ENCODE measurements at places on chromosomes 11 and 22.

- no peak for DNase-seq
Observed at GRCh38 chr11:31818874-31819331, 7.8 kb upstream of the PAX6 start.

DNA sequence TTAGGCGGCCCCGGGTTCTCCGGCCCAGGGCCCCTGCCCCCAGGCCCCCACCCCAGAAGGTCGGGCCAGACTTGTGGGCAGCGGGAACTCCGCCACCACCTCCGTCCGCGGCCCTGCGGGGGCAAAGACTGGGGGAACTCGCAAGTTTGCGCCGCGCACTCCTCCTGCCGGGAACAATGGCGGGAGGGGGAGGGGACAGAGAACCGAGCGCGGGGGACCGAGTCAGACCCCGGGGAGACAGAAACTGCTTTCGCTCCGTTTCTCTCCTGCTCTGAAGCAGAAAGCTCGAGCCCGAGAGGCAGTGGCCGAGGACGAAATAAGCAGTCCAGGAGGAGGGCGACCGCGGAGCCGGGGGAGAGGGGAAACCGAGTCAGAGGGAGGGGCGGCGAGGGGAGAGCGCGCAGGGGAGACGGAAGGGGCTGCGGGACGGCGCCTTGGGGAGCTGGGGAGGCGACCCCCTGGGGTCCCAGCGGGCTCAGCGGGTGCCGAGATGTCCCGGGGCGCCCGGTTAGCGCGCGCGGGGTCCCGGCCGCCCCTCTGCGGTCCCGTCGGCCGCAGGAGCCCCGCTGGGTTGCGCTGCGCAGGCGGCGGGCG is 555 bp downstream of the TP53I11 start:
- DNase-seq: peak; percentile 48

DNA sequence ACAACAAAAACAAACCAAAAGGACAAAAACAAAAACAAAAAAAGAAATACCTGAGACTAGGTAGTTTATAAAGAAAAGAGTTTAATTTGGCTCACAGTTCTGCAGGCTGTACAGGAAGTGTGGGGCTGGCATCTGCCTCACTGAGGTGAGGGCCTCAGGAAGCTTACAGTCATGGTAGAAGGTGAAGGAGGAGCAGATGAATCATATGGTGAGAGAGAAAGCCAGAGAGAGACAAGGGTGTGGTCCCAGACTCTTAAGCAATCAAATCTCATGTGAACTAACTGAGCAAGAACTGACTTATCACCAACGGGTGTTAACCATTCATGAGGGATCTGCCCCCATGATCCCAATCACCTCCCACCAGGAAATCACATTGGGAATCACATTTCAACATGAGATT is 58.8 kb upstream of the ZBED5 start:
- no peak for DNase-seq

DNA sequence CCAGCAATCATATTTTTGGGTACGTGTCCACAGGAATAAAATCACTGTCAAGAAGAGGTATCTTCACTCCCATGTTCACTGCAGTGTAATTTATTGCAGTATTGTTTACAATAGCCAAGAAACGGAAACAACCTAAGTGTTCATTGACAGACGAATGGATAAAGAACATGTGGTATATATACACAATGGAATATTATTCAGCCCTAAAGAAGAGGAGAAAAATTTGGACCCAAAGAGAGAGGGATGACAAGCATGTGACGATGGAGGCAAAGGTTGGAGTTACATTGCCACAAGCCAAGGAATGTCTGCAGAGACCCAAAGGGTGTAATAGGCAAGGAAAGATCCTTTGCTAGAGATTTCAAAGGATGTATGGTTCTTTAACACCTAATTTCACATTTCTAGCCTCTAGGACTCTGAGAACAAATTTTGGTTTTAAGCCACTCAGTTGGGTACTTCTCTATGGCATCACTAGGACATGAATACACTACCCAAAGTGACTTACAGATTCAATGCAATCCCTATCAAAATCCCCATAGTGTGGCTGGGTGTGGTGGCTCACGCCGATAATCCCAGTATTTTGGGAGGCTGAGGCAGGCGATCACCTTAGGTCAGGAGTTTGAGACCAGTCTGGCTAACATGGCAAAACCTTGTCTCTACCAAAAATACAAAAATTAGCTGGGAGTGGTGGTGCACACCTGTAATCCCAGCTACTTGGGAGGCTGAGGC is 31.1 kb upstream of the TOP3B start:
- no peak for DNase-seq

DNA sequence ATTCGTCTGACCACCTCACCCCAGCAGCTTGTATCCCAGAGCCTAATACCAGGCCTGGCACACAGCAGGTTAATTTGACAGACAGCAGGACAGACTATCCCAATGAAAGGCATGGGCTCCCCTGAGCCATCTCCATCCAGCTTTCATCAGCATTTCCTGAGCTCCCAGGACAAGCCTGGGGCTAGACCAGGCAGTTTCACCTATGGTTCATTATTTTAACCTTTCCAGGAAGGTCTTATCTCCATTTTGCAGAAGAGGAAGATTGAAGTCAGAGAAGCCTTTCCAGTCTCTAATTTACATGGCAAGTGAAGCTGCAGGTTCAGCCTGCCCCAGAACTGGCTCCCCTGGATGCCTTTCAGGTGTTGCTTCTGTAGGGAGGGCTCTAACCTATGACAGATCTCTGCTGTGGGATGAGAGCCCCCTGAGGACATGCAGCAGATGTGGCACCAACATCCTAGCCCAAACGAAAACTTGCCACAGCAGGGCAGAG is 17.0 kb downstream of the ARRB1 start:
- no peak for DNase-seq

GRCh38 chr11:95924414-95924760 is 480 bp upstream of the MTMR2 start:
- DNase-seq: peak; percentile 51

DNA sequence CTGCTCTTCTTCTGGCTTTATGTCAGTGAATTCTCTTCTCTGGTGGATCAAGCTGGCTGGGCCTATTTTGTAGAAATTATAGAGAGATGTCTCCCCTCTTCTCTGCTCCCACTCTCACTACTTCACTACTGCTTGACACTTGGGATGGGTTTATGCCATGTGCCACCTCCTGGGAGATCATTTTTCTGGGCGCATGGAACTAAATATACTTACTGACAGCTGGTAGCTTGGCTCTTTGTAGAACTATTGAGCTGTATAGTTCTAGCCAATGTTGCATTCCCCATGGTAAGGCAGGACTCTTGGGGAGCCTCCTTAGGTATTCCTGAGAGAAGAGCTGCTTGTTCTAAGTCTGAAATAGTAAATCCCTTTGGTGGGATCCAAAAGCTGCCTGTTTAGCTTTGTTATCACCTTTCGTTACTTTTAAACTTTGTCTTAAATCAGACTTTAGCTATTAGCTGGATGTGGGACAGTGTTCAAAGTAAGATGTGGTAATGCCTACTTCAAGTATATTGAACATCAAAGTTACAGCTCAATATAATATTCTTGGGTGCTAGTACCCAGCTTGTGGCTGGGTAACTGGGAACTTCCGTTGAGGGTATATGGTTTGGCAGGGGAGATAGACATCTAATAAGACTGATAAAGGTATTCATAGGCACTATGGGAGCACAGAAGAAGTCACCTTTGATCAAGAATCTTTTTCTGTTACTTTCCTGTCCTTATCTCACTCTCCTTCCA is 87.5 kb upstream of the RRM1 start:
- peak; percentile 57 for DNase-seq

- DNase-seq: no peak
Observed at GRCh38 chr11:19795082-19795481, 82.4 kb downstream of the NAV2 start.

- DNase-seq: no peak
Observed at GRCh38 chr11:120750647-120751549, 239.3 kb downstream of the GRIK4 start.

DNA sequence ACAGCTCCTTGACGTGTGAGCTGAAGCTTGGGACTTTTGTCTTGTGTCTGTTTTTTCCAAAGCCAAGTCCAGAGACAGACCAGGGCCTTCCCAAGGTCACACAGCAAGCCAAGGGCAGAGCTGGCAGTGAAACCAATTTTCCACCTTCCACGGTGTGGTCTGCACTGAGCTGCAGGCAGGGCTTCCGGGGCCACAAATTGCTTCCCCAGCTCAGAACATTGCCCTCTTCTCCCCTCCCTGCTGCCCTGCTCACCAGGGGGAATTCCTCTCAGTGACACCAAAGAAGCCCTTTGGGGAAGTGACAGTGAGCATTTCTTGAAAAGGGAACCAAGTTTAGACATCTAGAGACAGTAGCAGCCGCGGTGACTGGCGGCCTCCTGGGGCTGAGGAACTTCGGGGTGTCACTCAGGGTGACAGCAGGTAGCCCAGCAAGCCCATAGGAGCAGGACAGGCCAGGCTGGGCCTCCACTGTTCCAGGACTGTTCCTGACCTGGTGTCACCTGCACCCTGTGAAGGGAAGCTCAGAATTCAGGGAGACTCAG is 9.2 kb downstream of the FXYD2 start:
- peak; percentile 73 for DNase-seq

- DNase-seq: peak; percentile 77
Observed at GRCh38 chr11:43962383-43963278, 20.2 kb downstream of the C11orf96 start.

DNA sequence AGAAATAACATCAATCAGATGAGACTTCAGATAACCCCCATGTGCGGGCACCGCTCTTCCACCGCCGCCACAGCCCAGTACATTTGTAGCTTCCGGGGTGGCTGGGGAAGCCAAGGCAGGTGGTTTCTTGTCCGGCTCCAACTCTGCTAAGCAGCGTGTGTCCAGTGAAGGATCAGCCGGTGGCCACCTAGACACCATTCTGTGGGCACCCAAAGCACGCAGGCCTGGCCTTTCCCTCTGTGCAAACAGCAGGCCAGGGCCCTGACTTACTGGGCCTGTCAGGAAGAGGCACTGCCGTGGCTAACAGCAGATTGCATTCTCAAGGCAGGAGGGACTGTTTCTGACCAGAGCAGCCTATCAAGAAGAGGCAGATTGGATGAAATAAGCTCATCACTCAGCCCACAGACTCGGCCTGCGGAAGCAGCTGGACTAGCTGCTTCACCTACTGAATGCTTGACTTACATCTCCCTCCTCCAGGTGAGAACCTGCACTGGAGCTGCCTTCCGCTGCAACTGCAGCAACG is 74.8 kb downstream of the ETS1 start:
- DNase-seq: no peak

GRCh38 chr11:64233913-64234586 is at the start of gene VEGFB:
Gene VEGFB (plus strand): TSS chr11:64234584. CDS start chr11:64234834, 250 bp downstream.
- peak; percentile 84 for DNase-seq

GRCh38 chr11:88327061-88327460 is 10.5 kb downstream of the CTSC start:
- no peak for DNase-seq

DNA sequence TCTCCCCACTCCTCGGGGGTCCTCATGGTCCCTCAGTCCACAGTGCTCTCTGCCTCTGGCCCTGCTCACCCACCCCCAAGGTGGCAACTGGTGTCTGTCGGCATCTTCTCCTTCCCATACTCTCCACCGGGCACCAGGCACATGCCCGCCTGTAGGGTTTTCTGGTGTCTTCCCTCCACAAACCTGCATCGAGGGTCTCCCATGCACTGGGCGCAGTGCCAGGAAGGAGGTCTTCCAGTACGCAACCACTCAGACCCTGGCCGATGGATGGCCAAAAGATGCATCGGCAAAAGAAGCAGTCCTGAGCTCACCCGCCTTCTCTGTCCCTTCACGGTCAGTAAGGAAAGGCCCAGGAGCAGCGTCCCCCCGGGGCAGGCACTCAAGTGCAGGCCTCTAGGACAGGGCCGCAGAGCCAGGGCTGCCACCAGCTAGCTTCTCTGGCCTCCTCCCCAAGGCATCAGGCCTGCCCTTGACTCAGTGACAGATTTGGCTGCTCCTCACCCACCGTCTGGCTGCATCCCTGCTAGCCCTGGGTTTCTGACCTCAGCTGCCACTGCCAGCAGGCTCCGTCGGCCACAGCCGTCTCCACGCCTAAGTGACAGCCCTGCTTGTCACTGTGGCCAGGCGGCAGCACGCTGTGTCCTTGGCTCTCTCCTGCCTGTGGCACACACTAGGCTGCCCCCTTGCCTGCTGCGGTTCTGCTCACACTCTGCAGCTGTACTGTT is 32.1 kb upstream of the IGSF9B start:
- DNase-seq: no peak

DNA sequence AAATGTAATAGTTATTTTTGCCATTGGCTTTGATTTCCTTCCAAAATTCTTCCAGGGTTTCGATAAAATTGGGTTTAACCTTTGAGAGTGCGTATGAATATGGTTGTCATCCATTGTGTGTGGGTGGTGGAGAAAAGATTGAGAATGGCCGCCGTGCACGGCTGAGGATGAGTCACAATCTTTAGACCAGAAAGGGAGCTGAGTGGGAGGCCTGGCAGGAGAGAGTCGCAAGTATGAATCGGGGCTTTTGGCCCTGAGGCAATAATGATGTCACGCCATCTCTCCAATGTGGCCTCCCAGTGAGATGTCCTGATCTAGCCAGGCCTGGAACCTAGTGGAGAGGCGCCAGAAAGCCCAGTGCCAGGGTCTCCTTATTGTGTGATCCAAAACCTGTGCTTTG is 33.1 kb upstream of the SMPD1 start:
- DNase-seq: peak; percentile 69

GRCh38 chr11:134196756-134197155 is 27.0 kb downstream of the NCAPD3 start:
- no peak for DNase-seq

DNA sequence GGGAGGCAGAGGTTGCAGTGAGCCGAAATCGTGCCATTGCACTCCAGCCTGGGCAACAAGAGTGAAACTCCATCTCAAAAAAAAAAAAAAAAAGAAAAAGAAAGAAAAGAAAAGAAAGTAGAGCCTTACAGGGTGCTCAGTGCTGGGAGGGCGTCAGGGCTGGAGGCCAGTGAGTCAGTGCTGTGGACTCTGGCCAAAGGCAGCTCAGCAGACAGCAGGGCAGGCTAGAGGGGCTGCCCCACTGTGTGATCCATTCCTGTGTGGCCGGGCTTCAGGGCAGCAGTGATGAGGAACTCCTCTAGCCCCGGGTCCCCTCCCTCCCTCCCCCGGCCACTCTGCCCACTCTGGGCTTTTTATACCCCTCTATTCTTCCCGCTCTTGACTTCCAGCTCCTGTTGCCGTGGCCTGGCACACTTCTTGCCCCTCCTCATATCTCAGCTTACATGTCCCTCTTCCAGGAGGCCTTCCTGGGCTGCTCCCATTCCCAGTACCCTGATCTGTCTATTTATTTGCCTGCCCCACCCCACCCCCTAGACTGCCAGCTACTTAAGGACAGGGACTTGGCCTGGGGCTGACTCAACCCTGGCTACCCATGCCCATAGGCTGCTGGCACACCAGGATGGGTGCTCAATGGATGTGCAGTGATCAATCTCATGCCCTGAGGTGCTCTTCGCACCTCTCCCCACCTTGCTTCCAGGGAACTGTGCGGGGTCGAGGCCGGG is 10.1 kb downstream of the SYT12 start:
- DNase-seq: no peak
